Effector CD8-positive, alpha-beta T cell (primary cell): ENCODE measurements at places on chromosomes 3 and 15.

DNA sequence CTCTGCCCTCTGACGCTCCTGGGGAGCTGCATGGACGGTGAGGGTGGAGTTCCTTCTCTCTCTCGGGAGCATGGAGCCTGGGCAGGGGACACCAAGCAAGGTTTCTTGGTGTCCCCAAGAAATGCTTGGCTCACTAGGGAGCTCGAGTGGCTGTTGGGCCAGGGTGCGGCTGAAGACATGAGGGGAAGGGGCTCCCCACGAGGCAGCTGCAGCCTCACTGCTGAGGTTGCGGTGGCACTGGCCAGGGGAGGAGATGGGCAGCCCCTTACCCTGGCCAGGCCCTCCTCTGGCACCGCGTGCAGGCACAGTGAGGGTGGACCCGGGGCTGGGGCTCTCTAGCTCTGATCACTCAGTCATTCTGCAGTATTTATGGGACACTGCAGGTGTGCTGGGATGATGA lies 43.5 kb upstream of the SLC41A3 start:
- no peak for DNase-seq

- DNase-seq = no peak
Observed at GRCh38 chr15:68706931-68707330, 113.8 kb downstream of the ANP32A start.

DNA sequence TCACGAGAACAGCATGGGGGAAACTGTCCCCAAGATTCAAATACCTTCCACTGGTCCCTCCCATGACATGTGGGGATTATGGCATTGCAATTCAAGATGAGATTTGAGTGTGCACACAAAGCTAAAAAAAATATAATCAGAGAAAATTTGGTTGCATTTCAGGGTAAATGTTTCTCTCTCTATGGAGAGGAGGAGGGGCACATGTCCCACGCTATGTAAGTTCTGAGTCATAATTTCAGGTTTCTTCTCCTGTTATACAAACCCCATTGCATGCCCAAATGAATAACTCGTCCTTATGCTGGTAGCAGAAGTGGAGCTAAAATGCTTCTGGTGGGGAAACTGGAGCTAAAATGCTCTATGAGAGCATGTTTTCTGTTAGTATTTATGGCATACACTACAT lies 209.7 kb upstream of the DCBLD2 start:
- DNase-seq = no peak

GRCh38 chr3:138356730-138357405 lies 8.5 kb downstream of the MRAS start:
- DNase-seq = no peak

- DNase-seq = no peak
Observed at GRCh38 chr15:63380151-63380807, 1.4 kb downstream of the CA12 start.

DNA sequence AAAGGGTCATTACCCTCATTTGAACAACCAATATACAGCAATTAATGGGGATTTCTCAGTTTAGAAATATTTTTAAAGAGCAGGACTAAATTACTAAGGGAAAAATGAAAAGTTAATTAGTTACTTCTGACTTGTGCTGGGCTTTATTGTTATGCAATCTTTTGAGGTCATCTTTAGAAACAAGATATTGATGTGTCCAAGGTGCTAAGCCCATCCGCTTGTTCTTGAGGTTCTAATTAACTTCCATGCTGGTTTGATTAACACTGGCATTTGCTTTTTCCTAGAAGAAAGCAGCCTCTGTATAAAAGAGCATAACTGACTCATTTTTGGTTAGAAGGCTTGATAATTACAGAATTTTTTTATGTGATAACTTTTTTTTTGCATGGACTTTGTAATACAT lies 256.5 kb upstream of the AGTR1 start:
- no peak for DNase-seq

- no peak for DNase-seq
Observed at GRCh38 chr3:46351646-46352045, 2.3 kb upstream of the CCR2 start.

DNA sequence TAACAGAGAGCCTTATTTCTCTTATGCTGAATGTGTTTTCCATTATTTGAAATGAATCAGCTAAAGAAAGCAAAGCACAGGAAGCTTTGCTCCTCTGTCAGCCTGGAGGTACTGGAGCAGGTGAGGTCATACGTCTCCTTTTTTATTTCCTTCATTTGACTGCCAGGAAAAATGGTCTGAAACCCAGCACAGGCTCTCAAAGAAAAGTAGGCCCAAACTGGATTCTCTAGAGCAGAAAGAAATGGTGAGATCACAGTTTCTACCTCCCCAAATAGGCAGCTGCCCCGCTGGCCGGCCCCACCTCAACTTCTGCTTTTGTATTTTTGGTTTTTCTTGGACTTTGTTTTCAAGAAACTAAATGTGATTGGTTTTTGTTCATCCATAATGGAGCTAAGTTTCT lies 95.1 kb downstream of the RPL39L start:
- no peak for DNase-seq

DNA sequence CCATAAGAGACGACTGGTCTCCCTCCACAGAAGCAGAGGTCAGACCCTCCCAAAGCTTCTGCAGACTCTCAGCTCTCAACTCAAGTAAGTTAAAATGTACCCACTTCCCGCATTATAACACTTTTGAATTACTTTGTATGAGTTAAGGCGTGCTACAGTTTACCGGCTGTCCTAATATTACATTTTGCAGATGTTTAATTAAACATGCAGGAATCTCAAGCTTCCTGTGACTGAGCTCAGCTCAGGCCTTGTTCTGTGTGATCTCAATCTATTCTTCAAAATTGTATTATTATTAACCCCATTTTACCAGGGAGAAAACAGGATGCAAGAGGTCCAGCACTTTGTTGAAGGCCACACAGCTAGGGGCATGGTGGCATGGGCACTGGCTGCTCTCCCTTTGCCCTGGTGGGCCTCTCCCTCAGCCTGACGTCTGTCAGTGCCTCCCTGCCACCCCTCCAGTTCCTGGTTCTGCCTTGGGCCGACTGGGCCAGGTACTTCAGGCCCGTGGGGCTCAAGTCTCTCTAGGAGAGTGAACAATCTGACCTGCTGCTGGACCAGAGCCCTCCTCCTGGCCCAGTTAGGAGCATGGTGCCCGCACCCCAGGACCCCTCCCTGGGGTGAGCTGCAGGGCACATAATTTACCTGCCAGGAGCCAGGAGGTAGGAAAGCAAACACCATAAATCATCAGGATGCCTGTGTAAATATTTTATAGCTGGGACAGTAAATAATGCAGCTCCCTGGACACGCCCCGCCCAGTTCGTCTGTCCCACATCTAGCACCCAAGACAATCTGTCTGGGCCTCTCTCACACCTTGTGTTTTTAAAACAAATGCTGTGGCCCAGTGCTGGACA lies 14.9 kb upstream of the RFT1 start:
- no peak for DNase-seq

DNA sequence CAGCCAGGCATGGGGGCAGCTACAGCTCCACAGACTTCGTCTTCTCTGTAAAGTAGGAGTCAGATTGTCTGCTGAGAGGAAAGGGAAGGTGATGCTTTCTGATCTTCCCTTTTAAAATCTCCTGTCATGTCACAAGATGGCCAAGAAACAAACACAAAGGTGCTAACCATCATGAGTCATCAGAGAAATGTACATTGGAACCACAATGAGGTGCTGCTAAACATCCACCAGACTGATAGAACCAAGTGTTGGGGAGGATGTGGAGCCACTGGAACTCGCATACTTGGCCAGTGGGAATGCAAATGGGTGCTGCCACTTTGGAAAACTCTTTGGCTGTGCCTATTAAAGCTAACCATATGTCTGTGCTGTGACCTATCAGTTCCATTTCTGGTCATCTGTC lies 268.8 kb downstream of the SLCO3A1 start:
- DNase-seq = no peak

- peak; percentile 51 for DNase-seq
Observed at GRCh38 chr15:68930268-68931022, at the start of gene SPESP1. Gene SPESP1 (plus strand): TSS chr15:68930525. CDS start chr15:68930654, 129 bp downstream.

DNA sequence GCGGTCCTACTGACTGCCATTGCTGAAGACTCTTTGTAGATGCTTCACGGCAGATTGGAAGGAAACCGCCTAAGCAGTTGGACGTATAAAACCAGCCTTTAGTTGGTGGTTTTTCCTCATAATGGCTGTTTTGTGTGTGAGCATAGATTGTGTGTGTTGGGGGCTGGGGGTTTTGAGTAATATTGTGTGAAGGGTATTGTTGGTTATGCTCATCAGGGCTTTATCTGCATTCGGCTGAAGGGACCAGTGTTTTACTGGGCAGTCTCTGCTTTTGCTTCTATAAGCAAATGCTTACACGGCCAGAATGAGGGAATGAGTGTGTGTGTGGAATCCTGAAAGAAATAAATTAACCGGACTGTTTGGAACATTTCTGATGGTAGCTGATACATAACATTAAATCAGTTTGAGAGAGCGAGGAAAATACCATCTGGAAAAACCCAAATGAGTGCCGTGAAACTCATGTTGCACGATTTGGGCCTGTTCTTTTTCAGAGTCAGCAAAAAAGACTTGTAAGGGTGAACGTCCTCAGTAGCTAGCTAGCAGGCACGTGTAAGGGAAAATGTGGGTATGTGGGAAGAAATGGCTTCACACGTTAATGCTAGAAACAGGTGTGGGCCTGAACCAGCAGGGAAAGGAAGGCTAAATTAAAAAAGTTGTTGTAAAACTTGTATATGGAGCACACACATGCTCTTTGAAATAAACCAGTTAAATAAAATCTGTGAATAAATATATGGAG lies 1.9 kb downstream of the MITF start:
- no peak for DNase-seq

GRCh38 chr15:86036243-86036642 lies 43.4 kb upstream of the AGBL1 start:
- no peak for DNase-seq

GRCh38 chr15:40392986-40393948 lies 10.7 kb downstream of the KNSTRN start:
- DNase-seq = no peak

GRCh38 chr3:11274566-11275142 lies 2.5 kb downstream of the ATG7 start:
- DNase-seq = no peak

GRCh38 chr3:66048051-66048395 lies 9.3 kb upstream of the MAGI1 start:
- DNase-seq = no peak

DNA sequence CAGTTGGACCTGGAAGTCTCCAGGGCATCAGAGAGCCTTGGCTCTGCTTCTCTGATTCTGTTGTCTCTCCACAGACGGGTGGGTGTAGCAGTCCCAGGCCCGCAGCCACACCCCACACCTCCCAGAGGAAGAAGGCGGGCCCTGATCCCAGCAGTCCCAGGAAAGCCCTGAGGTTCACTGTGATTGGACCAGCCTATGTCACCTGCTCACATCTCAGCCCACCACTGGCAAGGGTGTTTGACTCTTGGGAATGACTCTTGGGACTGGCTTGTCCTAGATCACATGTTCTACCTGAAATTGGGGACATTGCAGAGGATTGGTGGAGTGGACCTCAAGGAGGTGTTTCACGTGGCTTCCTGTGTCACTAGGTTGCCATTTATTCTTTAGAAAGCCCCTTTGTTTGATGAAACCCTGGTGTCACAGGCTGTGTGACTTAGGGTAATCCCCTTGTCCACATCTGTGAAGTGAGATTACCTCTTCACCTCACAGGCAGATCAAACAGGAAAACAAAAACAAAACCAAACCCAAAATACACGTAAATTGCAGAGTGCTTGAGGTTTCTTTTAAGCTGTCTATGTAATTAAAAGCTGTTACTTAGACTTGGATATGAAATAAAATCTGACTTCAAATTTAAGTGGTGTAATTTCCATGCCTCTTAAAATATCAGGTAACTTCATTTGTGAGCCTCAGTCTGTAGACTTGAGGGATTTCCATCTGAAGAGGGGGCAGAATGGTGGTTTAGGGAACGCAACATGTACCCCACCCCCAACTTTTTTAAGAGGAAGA lies 26.7 kb downstream of the FLNB start:
- peak; percentile 11 for DNase-seq

DNA sequence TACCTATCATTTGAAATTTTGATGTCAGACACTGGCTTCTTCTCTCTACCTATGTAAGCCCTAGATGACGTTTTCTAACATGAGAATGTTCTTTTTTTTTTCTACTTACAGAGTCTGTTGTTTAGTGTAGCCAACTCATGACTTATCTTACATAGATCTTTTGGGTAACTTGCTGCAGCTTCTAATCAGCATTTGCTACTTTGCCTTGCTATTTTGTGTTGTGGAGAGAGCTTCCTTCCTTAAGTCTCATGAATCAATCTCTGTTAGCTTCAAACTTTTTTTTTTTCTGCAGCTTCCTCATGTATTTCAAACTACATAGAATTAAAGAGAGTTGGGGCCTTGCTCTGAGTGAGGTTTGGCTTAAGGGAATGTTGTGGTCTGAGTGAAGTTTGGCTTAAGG lies 568.7 kb upstream of the BCHE start:
- DNase-seq = no peak

DNA sequence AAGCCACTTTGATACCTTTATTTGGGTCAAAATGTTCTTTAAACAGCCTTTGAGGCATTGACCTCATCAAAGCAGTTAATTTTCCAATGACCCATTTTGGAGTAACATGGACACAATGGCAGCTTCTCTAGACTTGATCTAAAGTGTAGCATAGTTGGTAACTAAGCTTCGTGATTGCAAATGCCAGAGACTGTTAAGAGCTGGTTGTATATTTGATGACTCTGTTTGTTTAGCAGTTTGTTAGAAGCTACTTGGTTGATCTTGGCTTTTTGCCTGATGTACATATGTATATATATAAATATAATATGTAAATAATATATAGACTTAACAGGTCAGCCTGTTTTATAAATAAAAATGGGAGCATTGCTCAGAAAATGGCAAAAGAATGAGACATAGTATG lies 68.4 kb downstream of the MITF start:
- no peak for DNase-seq

DNA sequence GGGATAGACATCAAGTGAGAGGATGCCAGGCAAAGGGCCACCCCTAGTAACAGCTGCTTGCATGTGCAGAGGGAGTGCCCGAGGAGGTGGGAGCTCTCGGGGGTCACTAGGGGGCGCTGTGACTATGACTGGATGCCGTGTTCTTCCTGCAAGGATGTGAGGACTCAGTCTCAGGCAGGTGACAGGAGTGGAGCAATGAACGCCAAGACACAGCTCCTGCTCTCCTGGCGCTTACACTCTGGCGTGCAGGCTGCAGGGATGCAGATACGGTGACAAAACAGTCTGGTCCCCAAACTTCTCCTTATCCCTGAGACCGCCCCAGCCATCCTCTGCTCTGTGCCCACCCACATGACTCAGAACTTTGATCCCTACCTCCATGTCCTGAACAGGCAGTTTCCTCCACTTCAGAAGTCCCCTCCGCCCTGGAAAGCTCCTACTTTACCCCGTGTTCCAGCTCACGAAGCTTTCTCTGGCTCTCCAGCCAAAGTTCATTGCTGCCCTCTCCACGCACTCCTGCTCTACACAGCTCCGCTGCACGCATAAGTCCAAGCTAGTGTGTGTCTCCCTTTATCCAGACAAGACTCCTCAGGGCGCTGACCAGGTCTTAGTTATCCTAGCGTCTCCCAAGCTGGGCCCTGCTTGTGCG lies 14.7 kb downstream of the RHOV start:
- peak; percentile 69 for DNase-seq

GRCh38 chr3:9422712-9423424 lies 25.5 kb downstream of the SETD5 start:
- no peak for DNase-seq
